CMK (cell line): ENCODE measurements at places on chromosomes 12 and 14.

DNA sequence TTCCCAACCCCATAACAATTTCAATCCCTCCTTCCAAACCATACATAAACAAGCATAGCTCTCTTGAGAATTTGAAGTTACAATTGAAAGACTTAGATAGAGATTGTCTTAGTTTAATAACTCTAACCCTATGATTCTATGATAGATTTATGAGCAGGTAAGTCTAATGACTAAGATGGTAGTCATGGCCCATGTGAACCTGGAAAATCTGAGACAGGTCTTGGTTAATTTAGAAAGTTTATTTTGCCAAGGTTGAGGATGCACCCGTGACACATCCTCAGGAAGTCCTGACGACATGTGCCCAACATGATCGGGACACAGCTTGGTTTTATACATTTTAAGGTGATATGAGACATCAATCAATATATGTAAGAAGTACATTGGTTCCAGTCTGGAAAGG lies 248.8 kb downstream of the KCNH5 start:
- DNase-seq: no peak

GRCh38 chr12:40209886-40210285 lies 14.9 kb upstream of the LRRK2 start:
- DNase-seq: no peak

- DNase-seq: no peak
Measured at GRCh38 chr12:92408072-92408900, 262.6 kb upstream of the BTG1 start.

- no peak for DNase-seq
Measured at GRCh38 chr14:101022121-101022520, 118.6 kb upstream of the RTL1 start.

GRCh38 chr12:122880668-122881067 lies 15.3 kb downstream of the VPS37B start:
- no peak for DNase-seq

DNA sequence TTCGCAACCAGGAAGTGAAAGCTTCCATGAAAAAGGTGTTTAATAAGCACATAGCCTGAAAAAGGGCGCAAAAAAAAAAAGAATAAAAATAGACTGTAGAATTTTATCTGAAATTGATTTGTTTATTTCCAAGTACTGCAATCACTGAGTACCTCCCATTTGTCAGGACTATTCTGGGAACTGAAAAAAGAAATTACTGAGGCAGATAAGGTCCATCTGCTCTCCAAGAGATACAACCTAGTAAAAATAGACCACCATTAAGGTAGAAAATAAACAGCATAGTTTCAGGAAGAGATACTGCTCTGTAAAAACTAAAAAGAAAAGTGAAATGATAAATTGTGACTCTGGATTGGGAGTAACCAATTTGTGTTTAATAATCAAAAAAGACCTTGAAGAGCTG lies 24.7 kb downstream of the OR4N2 start:
- no peak for DNase-seq

GRCh38 chr12:124411281-124411878 lies 116.5 kb downstream of the RFLNA start:
- DNase-seq: no peak

DNA sequence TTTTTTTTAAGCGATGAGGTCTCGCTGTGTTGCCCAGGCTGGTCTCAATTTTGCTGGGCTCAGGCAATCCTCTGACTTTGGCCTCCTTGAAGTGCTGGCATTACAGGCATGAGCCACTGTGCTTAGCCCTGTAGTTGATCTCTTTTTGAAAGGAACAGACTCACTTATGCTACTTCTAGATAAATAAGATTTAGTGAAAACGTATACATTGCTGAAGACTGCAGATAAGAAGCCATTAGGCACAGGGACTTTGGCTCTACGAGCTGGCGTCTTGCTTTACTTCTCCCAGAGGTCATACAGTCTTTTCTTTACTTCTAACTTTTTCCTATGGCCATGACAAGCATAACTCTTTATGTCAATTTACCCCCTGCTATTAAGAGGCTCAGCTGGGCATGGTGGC lies 9.4 kb downstream of the PTGR2 start:
- DNase-seq: no peak

DNA sequence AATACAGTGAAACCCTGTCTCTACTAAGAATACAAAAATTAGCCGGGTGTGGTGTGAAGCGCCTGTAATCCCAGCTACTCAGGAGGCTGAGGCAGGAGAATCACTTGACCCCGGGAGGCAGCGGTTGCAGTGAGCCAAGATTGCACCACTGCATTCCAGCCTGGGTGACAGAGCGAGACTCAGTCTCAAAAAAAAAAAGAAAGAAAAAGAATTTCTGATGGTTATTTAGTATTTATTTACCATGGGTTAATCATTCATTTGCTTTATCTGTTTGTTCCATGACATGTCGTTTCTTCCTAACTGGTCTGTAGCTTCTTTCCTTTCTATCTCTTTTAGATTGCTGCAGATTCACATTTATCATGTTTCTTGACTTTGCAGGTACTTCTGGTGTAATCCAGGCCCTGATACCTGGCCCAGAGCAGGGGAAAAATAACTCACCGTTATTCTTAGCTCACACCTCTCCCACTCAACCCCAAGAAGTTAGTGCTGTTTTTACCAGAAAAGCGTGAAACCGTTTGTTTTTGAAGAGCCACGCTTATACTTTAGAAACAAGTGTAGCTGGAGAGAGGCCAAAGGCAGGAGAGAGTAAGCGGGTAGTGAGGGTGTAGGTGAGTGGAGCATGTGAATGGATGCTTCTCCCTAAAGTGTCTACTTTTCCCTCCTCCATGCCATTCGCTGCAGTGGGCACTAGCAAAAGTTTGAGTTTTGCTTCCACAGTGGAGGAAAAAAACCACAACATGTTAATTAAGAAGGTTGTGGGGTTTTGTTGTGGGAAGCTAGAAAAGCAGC lies 45.4 kb downstream of the SRGAP1 start:
- DNase-seq: no peak
